ENCODE measurements at places on chromosomes 13 and 19. TPM values are rescaled to one million over a fixed set of nuclear protein-coding genes. Genes with fewer than 3 reads are reported as not detected.
A peak's percentile ranks its signal among the peaks of the same experiment; 100 is the strongest.

The NDFIP2 gene
- total RNA-seq = 36.6 TPM

The DGKH gene
- total RNA-seq = 4.1 TPM

The PLPPR3 gene
- 40.4 TPM for total RNA-seq

The KCNJ14 gene
- total RNA-seq = 1.6 TPM

The KLK11 gene
- total RNA-seq = not detected

DNA sequence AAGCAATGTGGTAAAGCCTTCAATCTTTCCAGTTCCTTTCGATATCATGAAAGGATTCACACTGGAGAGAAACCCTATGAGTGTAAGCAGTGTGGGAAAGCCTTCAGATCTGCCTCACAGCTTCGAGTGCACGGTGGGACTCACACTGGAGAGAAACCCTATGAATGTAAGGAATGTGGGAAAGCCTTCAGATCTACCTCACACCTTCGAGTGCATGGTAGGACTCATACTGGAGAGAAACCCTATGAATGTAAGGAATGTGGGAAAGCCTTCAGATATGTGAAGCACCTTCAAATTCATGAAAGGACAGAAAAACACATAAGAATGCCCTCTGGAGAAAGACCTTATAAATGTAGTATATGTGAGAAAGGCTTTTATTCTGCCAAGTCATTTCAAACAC, 15.6 kb upstream of the ZNF763 start:
- H3K4me1 ChIP-seq = no peaks in the 10 kb centered on the region
- peaks cover 61% of the 10 kb centered on the region for H3K36me3 ChIP-seq
- no peaks in the 10 kb centered on the region for H3K27me3 ChIP-seq
- no peak for DNase-seq

GRCh38 chr19:31803835-31804446, 454.7 kb upstream of the TSHZ3 start:
- no peak for DNase-seq
- no peaks in the 10 kb centered on the region for H3K36me3 ChIP-seq
- no peak overlapping the region for H3K27ac ChIP-seq
- H3K4me1 ChIP-seq = no peaks in the 10 kb centered on the region
- H3K27me3 ChIP-seq = no peaks in the 10 kb centered on the region
- H3K4me3 ChIP-seq = no peak overlapping the region

DNA sequence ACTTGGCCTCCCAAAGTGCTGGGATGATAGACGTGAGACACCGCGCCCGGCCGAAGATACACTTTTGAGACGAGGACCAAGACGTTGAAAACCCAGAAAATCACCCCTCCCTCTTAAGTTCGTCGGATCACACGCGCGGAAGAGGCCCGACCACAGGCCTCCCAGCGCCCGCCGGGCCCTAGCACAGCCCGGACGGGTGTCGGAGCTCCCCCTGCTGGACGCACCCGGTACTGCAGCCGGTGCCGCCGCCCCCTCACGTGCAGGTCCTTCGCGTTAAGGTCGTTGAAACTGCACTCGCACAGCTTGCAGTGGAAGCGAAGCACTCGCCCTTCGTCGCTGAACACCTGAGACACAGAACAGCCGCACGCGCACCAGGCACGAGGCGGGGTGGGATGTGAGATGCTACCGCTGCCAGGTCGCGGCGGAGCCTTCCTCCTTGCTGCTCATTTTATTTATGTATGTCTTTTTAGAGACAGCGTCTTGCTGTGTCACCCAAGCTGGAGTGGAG, 35.7 kb upstream of the MATK start:
- H3K27me3 ChIP-seq = no peaks in the 10 kb centered on the region
- no peak overlapping the region for H3K27ac ChIP-seq
- no peak overlapping the region for H3K4me3 ChIP-seq

DNA sequence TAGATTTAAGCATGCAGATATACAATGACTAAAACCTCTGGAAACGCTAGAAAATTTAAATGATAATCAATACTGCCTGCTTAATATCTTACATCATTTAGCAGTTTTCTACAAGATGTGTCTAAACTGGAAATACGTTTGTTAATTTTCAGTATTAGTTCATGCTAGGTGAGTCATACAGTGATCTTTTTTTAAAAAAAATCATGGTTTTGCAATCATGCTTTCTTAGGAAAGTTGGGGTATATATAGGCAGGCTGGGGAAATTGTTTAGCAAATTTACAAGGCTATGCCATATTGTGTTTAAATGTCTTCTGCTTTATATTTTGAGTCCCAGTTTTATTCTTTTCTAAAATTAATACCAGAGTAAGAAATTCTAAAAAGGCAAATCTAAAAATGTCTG, 245.4 kb upstream of the SPRY2 start:
- no peak overlapping the region for H3K27ac ChIP-seq
- no peak overlapping the region for H3K4me3 ChIP-seq
- H3K36me3 ChIP-seq = no peaks in the 10 kb centered on the region
- H3K4me1 ChIP-seq = no peaks in the 10 kb centered on the region
- no peak for DNase-seq
- H3K27me3 ChIP-seq = no peaks in the 10 kb centered on the region

GRCh38 chr13:73136776-73137175, 78.0 kb downstream of the KLF5 start:
- no peaks in the 10 kb centered on the region for H3K27me3 ChIP-seq
- H3K4me3 ChIP-seq = no peak overlapping the region
- H3K4me1 ChIP-seq = no peaks in the 10 kb centered on the region

DNA sequence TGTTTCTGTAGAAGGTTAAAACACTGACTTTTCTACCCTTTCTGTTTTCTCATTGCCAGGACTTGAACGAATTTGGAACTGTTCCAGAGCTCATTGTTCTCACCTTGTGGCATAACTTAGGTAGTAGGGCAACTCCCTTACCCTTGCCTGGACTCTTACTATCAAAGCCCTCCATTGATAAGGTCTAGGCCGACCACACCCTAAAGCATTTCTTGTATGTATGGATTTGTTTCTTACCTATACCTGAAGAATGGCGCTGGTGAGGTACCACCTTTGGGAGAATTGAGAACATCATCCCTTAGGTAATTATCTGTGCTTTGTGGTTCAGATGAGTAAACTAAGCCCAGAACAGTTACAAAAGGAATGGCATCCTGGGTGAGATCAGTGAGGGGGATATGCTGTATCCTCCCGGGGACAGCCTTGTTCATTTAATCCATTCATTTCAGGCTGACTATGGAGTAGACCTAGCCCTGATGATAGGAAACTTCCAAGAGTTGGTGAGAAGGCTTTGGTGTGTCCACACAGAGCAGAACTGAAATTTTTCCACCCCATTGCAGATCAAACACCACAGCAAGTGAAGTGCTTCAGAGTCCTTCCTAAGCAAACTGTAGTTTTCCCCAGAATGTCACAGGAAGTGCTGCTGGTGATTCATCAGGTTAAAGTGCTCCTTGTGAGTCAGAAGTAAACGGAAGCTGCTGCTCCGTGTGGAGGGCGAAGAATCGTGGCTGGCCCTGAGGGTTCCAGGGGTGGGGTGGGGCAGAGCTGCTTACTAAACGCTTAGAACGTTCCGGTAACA, 113.0 kb downstream of the TEX26 start:
- peak; percentile 55 for DNase-seq
- peak overlapping the region; percentile 33 for H3K27ac ChIP-seq
- peaks cover 5% of the 10 kb centered on the region for H3K4me1 ChIP-seq
- H3K27me3 ChIP-seq = peaks cover 15% of the 10 kb centered on the region

DNA sequence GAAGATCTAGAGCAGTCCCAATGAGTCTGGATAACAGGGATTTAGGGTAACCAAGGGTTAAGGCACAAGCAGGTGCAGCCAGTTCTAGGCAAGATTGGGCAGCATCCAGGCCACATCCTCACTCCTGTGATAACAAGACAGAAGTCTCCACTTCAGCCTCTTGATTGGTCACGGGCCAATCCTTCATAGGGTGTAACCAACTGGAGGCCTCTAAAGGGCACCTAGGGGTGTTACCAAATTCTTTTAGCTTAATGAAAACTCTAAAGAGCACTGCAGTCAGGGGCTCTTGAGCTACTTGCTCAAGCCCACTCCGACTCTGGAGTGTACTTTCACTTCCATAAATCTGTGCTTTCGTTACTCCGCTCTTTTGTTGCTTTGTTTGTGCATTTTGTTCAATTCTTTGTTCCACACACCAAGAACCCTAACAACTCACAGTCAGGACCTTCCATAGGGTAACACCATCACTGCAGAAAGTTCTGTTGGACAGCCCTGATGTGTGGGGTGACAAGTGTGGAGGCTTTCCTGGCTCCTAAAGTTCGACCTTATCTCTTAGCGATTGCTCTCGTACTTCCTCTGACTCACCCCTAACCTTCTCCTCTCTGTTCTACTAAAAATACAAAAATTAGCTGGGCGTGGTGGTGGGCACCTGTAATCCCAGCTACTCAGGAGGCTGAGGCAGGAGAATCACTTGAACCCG, 36.1 kb downstream of the ZSWIM9 start:
- peaks cover 7% of the 10 kb centered on the region for H3K36me3 ChIP-seq
- H3K4me3 ChIP-seq = no peak overlapping the region
- peak overlapping the region; percentile 40 for H3K27ac ChIP-seq
- H3K4me1 ChIP-seq = peaks cover 17% of the 10 kb centered on the region
- no peaks in the 10 kb centered on the region for H3K27me3 ChIP-seq
- DNase-seq = peak; percentile 61

GRCh38 chr19:51368366-51369282, at the start of gene CLDND2:
Gene CLDND2 (minus strand): TSS chr19:51369003. CDS start chr19:51368577, 426 bp downstream.
- H3K36me3 ChIP-seq = no peaks in the 10 kb centered on the region
- H3K4me3 ChIP-seq = peak within 1 kb of the TSS; percentile 75
- H3K27ac ChIP-seq = peak within 1 kb of the TSS; percentile 80
- peaks cover 56% of the 10 kb centered on the region for H3K4me1 ChIP-seq

GRCh38 chr13:51861723-51862300, at the start of gene CCDC70:
Gene CCDC70 (plus strand): TSS chr13:51861969. CDS start chr13:51865412, 3,443 bp downstream.
- no peaks in the 10 kb centered on the region for H3K36me3 ChIP-seq
- H3K27ac ChIP-seq = no peak within 1 kb of the TSS
- DNase-seq = peak; percentile 21
- H3K4me1 ChIP-seq = no peaks in the 10 kb centered on the region
- H3K27me3 ChIP-seq = no peaks in the 10 kb centered on the region

- H3K27me3 ChIP-seq = no peaks in the 10 kb centered on the region
- H3K4me1 ChIP-seq = no peaks in the 10 kb centered on the region
- H3K27ac ChIP-seq = no peak overlapping the region
- DNase-seq = no peak
Measured at GRCh38 chr13:33992881-33993336, 175.0 kb downstream of the RFC3 start.

- no peaks in the 10 kb centered on the region for H3K27me3 ChIP-seq
- DNase-seq = no peak
- H3K36me3 ChIP-seq = no peaks in the 10 kb centered on the region
- no peaks in the 10 kb centered on the region for H3K4me1 ChIP-seq
Measured at GRCh38 chr13:47592256-47592655, 408.8 kb downstream of the SUCLA2 start.

- peaks cover 17% of the 10 kb centered on the region for H3K36me3 ChIP-seq
- no peak for DNase-seq
- peaks cover 65% of the 10 kb centered on the region for H3K4me1 ChIP-seq
- H3K4me3 ChIP-seq = peak overlapping the region; percentile 38
- H3K27me3 ChIP-seq = no peaks in the 10 kb centered on the region
Measured at GRCh38 chr19:38316477-38317067, 825 bp upstream of the YIF1B start.

GRCh38 chr13:24110011-24110410, 50.5 kb upstream of the SPATA13 start:
- no peaks in the 10 kb centered on the region for H3K36me3 ChIP-seq
- DNase-seq = no peak
- no peaks in the 10 kb centered on the region for H3K4me1 ChIP-seq

DNA sequence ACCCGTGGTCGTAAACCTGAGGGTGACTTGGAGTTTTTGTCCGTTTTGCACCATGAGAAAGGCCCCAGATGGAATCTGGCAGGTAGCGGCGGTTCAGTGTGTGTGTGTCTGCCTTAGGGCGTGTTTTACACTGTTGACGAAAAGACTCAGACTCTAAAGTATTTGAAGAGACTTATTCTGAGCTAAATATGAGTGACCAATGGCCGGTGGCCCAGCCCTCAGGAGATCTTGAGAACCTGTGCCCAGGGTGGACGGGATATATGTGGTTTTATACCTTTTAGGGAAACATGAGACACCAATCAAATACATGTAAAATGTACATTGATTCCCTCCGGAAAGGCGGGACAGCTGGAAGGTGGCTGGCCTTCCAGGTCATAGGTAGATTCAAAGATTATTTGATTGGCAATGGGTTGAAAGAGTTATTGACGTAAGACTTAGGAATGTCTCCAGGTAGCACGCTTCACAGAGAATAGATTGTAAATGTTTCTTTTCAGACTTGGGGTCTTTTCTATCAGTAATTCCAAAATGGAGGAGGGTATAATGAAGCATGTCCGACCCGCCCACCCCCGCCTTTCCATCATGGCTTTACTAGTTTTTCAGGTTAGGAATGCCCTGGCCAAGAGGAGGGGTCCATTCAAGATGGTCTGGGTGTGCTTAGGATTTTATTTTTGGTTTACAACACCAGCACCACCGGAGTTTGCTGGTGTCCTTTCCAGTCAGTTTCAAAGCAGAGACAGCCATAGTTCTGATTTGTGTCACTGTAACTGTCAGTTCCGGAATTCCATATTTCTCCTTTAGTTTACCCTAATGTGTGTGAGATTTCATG, 1.0 kb upstream of the ZNF529 start:
- H3K27ac ChIP-seq = peak overlapping the region; percentile 96
- peaks cover 46% of the 10 kb centered on the region for H3K36me3 ChIP-seq
- no peaks in the 10 kb centered on the region for H3K27me3 ChIP-seq
- peak; percentile 21 for DNase-seq
- H3K4me1 ChIP-seq = no peaks in the 10 kb centered on the region

Measured in K562 (cell line).